ENCODE measurements at places on chromosomes 11 and 22. TPM values are rescaled to one million over a fixed set of nuclear protein-coding genes. Genes with fewer than 3 reads are reported as not detected.
A peak's percentile ranks its signal among the peaks of the same experiment; 100 is the strongest.

- no peak for DNase-seq
Observed at GRCh38 chr11:2396471-2396870, 4.1 kb upstream of the TSSC4 start.

- DNase-seq: no peak
Observed at GRCh38 chr22:33018232-33018864, 39.8 kb downstream of the SYN3 start.

GRCh38 chr22:38461414-38462081 lies 6.3 kb upstream of the KDELR3 start:
- peak; percentile 74 for DNase-seq

DNA sequence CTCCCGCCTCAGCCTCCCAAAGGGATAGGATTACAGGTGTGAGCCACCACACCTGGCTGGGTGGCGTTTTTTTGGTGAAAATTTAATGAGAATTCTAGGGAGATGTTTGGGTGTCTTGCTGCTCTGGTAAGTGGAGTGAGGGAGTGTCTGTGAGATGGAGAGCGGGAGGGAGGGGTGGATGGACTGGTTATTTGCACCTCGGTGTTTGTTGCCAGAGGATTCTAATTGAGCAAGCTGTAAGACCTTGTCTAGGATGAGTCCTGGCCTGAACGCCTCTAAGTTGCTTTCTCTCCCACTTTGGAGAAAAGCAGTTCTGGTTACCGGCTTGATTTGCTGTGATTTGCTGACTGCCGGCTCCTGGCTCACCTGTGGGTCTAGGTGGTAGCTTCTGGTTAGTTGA lies 22.0 kb upstream of the GRAMD4 start:
- DNase-seq: no peak

DNA sequence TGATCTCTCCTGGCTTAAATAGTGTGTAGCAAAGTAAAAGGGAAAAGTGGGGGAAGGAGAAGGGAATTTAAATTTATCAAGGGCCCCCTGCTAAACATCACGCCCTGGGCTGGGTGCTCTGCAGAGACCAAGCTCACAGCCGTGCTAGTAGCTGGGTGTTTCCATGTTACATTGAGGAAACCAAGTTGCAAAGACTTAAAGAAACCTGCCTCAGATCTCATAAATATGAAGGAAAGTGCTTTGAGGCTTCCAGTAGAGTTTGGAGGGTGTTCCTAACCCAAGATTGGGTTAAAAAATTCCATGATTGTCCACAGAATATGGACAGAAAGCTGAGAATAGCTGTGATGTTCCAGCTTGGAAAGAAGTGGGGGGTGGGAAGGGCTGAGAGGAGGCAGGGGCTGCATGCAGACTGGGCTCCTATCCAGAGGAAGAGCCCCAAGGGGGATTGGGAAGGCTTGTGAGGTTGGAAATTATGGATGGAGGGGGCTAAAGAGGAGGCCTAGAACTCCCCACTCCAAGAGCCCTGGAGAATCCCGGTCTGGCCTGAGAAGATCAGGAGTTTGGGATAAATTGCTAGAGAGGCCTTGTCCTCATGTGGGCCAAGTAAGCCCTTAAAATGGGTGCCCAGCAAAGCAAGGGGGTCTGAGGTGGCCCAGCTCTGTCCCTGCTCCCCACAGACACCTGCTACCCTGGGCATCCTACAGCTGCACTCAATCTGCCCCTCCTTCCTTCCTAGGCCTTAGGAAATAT lies 25.0 kb upstream of the OAF start:
- no peak for DNase-seq

GRCh38 chr11:27355575-27356104 lies 7.4 kb downstream of the CCDC34 start:
- no peak for DNase-seq

GRCh38 chr11:104522650-104523049 lies 358.7 kb upstream of the PDGFD start:
- no peak for DNase-seq

- no peak for DNase-seq
Observed at GRCh38 chr11:44870181-44870580, 80.5 kb downstream of the TP53I11 start.

PRG3 gene
- not detected for total RNA-seq

TRIM29 gene
- total RNA-seq: 6.3 TPM

TYR gene
- total RNA-seq: not detected

ANKK1 gene
- total RNA-seq: 0.26 TPM

P4HA3 gene
- 0.28 TPM for total RNA-seq

C2CD2L gene
- total RNA-seq: 47.1 TPM

OR8D4 gene
- 0.87 TPM for total RNA-seq

PLEKHB1 gene
- total RNA-seq: 45.2 TPM

ABCC8 gene
- total RNA-seq: 2.2 TPM

Measured in mucosa of descending colon (tissue), 3 donors.